ENCODE measurements at places on chromosomes 5 and 9.

GRCh38 chr5:124231230-124231629 is 515.2 kb downstream of the ZNF608 start:
- DNase-seq: no peak

- no peak for DNase-seq
Observed at GRCh38 chr5:40223884-40224402, 455.8 kb upstream of the PTGER4 start.

- no peak for DNase-seq
Observed at GRCh38 chr5:72822944-72823343, 6.5 kb downstream of the TNPO1 start.

DNA sequence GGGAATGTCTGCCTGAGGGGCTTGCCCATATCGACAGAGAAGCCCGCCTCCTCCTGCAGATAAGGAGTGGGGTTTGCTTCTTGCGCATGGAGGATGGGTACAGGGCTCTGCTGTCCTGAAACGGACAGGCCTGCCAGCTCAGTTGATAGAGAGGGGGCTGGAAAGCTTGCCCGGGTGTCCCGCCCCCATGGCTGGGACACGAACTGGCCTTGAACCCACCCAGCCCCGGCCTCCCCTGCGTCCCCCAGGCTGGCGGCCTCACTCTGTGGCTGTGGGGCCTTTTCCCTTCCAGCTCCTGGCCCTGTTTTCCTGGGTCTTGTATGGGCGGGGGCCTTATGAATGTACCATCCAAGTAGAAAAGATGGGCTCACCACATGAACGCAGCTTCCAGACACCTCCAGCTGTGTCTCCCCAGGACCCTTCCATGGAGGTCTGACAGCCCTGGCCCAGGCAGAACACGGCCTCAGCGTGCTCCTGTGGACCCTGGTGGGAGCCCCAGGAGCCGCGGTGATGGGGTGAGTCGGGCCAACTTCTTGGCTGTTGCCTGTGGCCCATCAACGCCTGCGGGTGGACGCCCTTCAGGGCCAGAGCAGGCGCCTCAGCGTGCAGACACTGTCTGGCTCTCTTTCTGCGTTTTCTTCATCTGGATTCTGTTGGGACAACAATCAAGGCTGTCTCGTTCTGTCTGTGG is 15.9 kb upstream of the SLC2A6 start:
- no peak for DNase-seq

GRCh38 chr9:72362118-72362531 is 2.9 kb downstream of the ZFAND5 start:
- no peak for DNase-seq

GRCh38 chr9:92141144-92142129 is 26.2 kb upstream of the SPTLC1 start:
- no peak for DNase-seq

GRCh38 chr9:87545858-87546257 is 48.2 kb downstream of the DAPK1 start:
- DNase-seq: no peak

- no peak for DNase-seq
Observed at GRCh38 chr5:74630453-74631066, 10.0 kb downstream of the ENC1 start.

- DNase-seq: peak; percentile 70
Observed at GRCh38 chr5:149153751-149154610, 12.7 kb downstream of the ABLIM3 start.

DNA sequence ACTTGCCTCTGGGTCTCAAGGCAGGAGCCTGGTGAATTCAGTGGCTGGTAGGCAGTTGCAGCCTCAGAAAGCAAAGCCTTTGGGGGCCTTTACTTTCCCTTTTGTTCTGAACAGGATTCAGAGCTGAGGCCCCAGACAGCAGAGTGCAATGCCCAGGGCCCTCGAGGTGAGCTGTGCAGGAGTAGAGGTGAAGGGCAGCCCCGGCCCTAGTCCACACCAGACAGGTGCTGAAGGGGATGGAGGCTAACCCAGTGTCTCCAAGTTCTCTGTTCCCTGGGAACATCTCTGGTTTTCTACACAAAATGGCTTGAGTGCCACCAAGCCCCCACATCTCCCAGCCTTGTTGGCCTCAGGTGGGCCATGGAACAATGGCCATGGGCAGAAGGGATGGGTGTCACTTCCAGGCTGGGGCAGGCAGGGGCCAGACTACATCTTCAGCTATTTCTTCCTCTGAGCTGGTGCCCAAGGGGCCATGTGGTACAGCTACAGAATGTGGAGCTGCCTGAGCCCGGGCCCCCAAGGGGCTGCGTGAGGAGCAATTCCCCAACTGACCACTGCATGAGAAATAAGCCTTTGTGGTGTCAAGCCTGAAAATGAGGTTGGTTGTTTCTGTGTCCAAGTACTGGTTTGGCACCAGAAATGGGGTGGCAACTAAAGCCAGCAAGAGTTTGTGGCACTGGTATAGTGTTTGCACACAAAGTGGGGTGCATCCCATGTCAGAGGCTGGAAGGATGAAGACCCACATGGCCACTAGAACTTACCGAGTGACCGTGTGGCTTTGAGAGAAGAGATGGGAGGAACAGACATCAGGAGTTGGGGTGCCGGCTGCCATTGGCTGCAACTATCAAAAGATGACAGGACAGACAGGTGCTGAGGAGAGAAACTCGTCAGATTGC is 57.8 kb downstream of the BARX1 start:
- DNase-seq: no peak

DNA sequence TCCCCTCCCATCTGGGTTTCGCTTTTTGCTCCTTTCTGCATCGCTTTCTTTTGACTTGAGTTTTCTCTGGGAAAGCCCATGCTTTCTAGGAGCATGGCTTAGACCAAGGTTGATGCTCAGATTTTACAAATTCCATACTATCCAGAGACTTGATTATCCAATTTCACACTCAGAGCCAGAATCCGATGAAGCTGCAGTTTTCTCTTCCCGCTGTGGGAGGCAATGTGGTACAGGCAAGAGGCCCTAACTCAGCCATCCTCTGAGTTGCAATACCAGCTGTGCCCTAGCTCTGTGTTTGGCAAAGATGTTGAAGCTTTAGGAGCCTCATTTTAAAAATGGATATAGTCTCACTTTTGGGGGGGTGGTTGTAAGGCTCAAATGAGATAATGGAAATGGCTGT is 85.1 kb downstream of the BRINP1 start:
- peak; percentile 56 for DNase-seq

- no peak for DNase-seq
Observed at GRCh38 chr9:76090909-76091308, 200.4 kb downstream of the PCSK5 start.

DNA sequence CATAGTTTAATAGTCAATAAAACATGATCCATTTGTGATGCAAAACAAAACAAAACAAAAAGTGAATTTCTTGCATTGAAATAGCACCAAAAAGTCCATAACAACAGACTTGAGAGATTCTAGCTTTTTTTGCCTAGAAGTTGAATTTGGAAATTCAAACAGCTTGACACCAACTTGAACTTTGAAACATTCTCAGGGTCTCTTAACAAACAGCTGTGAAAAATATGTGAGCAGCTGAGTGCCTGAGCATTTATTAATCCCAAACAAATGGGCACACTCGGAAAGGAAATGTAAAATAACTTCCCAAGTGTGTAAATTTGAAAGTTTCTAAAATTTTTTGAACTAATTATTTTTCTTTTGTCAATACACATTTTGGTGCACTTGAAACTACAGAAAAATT is 56.0 kb upstream of the HMHB1 start:
- DNase-seq: no peak

DNA sequence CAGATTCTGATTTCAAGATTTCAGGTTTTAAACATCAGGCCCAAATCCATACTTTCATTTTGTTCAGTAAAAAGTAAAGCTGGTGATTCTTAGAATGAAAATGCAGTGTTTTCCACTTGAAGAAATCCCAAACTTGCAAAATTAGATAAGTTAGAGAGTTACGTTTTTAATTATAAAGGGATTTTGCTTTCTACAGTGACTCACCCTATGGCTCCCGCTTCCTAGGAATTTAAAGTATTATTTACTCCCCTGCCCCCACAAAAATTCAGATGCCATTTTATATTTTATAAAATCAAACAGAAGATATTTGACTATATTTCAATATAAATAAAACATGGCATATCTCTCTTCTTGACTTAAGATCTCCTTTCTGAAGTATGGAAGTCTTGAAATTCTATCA is 402.9 kb downstream of the ZSWIM6 start:
- no peak for DNase-seq

GRCh38 chr9:134055981-134056461 is 11.8 kb downstream of the BRD3 start:
- DNase-seq: no peak

GRCh38 chr9:115104908-115105307 is 13.0 kb downstream of the TNC start:
- DNase-seq: no peak

GRCh38 chr5:10904862-10905432 is 143.9 kb upstream of the DAP start:
- no peak for DNase-seq

- no peak for DNase-seq
Observed at GRCh38 chr9:38355115-38355514, 37.4 kb upstream of the ALDH1B1 start.

GRCh38 chr5:151660616-151661495 is 25.9 kb downstream of the SPARC start:
- DNase-seq: no peak

GRCh38 chr5:34475249-34475966 is 180.7 kb upstream of the RAI14 start:
- DNase-seq: no peak

DNA sequence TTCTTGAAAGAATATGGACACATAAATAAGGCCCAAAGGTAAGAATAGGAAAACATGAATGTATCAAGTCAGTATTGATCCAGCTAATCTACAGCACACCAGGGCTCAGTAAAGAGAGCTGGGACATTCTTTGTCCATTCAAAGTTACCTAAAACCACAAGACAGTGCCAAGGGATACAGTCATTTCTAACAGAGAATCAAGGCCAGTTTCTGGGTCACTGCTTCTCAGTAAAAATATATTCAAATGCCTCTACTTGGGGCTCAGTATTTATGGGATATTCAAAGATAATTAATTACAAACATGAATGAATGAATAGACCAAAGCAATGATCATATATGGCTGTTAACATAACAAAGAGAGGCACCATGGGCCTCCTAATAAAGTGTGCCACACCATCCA is 34.9 kb downstream of the MTMR12 start:
- DNase-seq: no peak

DNA sequence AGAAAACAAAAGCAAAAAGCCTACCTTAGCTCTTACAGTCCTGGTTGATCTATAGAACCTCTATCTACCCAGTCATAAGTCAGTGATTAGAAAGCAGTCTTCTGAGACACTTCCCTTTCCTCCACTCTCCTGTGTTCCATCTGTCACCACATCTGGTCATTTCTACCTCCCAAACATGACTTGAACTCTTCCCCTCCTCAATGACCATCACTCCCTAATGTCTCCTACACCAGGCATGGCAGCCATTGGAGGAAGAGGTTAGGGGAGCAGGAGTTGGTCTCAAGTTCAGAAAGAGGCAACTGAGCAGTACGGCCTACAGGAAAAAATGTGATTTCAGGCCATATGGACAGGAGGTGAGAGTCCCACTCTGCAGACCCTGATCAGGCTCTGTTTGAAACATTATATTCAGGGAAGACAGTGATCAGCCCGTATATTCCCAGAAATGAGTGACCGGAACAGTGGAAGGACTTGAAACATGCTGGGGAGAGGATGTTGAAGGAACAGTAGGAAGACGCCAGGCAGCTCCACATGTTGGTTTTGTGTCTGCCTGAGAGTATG is 12.0 kb downstream of the ABLIM3 start:
- DNase-seq: no peak

DNA sequence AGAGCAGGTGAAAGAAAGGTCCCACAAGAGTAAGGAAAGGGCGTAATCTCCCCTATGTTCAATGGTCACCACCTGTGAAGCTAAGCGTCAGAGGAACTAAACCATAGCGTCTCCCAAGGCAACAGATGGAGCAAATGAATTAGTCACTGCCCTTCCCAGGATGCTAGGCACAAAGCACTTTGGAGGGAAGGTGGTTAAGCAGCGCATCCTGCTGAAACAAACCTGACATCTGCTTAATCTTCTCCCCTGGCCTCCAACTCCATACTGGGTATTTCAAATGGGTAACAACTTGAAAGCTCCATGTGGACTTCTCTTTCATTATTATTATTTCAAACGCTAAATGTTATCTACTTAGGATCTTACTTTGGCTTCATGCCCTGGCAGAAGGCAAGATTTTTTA is 227.3 kb downstream of the MLLT3 start:
- DNase-seq: peak; percentile 68

DNA sequence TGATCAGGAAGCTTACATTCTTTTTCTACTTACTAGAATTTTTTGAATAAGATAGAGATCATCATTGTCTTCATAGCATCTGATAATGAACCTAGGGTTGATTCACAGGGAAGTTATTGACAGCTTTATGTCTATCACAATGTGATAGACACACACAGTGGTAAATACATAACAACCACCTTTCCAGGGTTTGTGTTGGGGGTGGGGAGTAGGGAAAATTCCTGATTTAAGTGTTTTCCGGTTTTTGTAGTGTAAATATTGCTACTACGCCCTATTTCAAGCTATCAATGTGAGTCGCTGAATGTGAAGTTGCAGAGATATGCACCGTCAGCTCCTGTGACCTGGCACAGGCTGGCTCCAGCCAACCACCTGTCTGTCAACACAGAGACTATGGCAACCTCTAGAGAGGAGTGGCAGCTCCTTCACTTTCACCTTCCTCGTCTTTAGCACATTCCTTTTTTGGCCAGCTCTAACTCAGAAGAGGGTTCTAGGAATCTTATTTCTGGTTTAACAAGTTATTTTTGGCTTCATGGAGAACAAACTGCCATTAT is 224.9 kb downstream of the MAT2B start:
- no peak for DNase-seq

GRCh38 chr9:130484362-130485072 is 39.8 kb downstream of the ASS1 start:
- no peak for DNase-seq

DNA sequence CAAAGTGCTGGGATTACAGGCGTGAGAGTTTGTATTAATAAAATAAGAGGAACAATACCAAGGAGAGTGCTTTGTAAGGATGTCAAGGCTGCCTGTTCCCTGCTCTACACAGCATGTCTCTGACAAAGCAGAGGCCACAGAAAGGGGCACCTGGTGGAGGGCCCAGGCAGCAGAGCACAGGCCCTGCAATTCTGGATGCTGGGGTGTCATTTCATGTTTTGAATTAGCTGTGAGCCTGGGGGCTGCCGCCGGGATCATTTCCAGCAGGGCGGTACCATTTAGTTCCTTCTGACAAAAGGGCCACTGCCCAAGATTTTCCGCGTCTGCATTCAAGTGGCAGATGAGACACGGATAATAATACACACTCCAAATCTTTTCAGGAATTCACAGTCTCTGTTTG is 396.9 kb downstream of the GADD45G start:
- DNase-seq: no peak

- no peak for DNase-seq
Observed at GRCh38 chr5:172971482-172971881, 12.1 kb upstream of the ATP6V0E1 start.

All from NCI-H1694 treated with DMSO at 0.1 percent for 48 hours (cell line).